ENCODE measurements at places on chromosomes 2 and 18. TPM values are rescaled to one million over a fixed set of nuclear protein-coding genes. Genes with fewer than 3 reads are reported as not detected.

The ASB18 gene
- total RNA-seq = not detected

The TCF7L1 gene
- not detected for total RNA-seq

The GPR35 gene
- total RNA-seq = 180 TPM

The CYP1B1 gene
- total RNA-seq = 13.5 TPM

DNA sequence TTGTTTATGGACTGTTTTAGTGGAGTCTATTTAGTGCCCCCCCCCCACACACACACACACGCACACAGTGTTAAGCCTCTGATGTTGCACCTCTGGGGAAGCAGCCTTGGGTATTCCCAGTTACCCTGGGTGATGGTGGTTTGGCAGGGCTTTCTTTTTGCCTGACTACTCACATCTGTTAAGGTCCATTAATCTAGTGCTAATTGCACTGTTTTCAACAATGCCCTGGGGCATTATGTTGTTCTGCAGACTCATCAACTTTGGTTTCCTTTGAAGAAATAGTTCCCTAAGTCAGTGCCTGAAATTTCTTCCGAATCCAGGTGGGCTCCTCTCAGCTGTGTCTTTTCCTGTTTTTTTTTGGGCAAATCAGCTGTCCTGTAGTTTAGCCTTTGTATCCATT is 34.7 kb downstream of the SPOPL start:
- no peak for DNase-seq

GRCh38 chr2:188601927-188602326 is 310.3 kb downstream of the GULP1 start:
- DNase-seq = no peak

DNA sequence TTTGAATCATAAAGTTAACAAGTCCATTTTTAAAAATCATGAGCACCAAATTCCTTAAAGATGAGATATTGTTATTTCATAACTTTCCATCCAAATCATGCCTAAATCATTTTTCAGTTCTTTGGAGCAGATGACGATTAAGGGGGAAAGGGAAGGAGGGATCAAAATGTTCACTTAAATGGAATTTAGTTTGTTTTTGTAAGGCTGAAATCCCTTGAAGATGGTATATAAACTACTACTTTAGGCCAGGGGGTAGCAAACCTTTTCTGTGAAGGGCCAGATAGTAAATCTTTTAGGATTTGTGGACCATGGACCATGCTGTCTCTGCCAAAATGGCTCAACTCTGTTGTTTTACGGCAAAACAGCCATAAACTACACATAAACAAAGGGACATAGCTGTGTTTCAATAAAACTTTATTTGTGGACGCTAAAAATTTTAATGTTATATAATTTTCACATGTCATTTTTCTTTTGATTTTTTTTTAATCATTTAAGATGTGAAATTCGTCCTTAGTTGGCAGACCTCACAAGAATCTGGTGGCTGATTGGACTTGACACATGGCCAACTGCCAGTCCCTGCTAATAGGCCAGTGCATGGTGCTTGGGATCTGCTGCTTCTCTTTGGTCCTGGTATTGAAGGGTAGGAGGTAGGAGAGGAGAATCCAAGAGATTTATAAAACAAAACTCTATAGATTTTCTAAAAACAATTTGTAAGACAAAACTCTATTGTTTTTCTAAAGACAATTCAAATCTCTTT is 52.0 kb upstream of the RTN4 start:
- DNase-seq = no peak
